ENCODE measurements at places on chromosomes 4 and X.

- DNase-seq, result no peak
Measured at GRCh38 chrX:9127986-9128385, 94.1 kb upstream of the FAM9B start.

- DNase-seq, result no peak
Measured at GRCh38 chr4:119695216-119695615, 66.6 kb upstream of the PDE5A start.

DNA sequence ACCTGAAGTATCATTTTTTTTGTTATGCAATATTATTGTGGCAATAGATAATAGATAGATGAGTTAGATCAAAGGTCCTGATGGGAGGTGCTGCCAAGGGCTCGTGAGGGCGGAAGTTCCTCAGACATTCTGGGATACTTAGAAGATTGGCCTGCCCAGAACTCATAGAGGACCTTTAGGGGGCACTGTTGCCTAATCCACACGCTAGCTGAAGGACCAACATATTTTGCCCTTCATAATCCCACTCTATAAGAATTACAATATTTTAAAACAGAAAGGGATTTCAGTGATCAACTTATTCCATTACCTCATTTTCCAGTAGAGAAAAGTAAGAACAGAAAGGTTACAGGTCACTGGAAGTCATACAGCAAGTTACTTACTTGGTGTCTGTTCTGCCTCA lies 22.9 kb upstream of the COX7B2 start:
- no peak for DNase-seq

GRCh38 chrX:63012574-63012973 lies 338.6 kb downstream of the SPIN4 start:
- no peak for DNase-seq

DNA sequence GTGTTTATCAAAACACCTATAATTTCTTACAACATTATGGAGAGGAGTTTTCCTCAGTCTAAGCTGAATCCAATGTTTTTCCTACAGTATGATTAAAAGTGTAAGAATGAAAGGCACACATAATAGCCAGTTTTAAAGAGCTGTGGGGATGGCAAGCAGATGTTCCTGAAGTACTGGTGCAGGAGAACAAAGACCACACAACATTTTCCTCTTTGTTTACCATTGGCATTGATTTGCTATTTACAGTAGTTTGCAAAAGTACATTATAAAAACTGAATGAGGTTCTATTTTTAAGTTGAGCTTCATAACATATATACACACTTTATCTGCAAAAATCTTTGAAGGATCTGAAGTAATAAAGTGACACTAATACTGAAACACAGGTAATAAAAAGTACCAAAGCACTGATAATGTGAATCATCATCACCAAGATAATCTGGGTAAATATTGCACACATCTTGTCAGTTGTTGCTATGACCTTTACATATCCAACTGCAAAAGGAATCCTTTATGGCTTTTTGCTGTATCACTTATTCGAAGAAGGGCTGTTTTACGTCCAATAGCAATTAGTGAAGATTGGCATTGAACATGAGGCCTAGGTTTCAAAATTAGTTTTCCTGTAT lies 22.5 kb downstream of the TCEAL1 start:
- no peak for DNase-seq

DNA sequence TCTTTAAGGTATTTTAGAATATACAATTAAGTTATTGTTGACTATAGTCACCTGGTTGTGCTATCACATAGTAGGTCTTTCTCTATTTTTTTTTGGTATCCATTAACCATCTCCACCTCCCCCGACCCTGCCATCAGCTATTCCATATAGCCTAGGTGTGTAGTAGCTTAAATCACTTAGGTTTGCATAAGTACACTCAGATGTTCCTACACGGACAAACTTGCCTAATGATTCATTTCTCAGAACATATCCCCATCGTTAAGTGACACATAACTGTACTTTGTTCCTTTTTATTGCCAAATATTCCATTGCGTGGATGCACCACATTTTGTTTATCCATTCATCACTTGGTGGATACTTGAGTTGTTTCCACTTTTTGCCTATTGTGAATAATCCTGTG lies 67.9 kb downstream of the SLAIN2 start:
- DNase-seq, result no peak

GRCh38 chrX:18353931-18354368 lies 538 bp downstream of the SCML2 start:
- DNase-seq, result no peak

DNA sequence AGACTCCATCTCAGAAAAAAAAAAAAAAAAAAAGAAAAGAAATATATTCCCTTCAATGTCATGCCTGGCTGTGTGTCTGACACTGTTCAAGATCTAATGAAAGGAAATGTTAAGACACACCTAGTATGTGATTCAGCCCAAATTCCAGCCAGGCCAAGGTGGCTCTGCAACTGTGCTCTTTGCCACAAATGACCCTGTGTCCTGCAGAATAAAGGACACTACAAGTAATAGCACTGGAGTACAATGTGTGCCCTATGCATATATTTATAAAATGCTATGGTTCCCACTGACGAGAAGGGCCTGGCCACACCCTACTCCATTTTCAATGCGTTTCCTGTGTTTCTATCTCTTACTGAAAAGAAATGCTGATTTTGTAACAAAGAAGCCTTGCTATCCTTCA lies 98.0 kb upstream of the SORBS2 start:
- DNase-seq, result no peak

DNA sequence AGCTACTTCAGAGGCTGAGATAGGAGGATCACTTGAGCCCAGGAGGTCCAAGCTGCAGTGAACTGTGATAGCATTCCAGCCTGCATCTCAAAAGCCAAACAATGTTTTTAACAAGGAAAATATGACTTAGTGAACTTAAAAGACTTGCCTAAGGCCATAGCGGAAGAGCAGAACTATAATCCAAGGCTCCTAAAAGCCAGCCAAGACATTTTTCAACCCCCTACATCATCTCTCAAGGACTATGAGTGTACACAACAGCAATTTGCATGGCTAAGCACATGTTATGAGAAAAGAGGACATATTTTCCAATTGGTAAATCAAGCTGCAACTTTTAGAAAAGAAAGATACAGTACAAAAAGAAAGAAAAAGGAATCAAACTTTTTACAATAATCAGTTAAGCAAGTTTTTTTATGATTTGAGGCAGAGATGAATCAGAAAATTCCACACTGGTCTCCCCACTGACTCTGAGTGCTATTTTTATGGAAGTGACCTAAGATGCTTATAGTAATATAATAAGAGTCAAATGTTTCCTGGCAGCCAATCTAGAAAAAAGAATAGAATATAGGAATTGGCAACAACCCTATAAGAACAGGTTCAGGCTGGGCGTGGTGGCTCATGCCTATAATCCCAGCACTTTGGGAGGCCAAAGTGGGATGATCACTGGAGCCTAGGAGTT lies 9.8 kb upstream of the ACOT9 start:
- DNase-seq, result peak; percentile 38

GRCh38 chr4:21954916-21955315 lies 6.3 kb upstream of the KCNIP4 start:
- no peak for DNase-seq

GRCh38 chrX:6849716-6850414 lies 297.6 kb upstream of the STS start:
- DNase-seq, result no peak

DNA sequence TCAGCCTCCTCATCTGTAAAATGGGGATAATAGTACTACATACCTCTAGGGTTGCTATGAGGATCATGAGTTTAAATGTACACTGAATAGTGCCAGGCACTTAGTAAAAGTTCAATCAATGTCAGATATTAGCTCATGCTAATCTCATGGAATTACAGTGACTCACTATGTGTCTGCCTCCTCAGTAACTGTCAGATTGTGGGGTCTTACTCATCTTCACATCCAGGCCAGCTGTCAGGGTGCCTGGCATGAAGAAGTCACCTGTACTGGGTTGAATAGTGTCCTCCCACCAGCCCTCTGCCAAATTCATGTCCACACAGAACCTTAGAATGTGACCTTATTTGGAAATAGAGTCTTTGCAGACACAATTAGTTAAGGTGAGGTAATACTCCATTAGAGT lies 54.3 kb upstream of the STIM2 start:
- no peak for DNase-seq

- DNase-seq, result no peak
Measured at GRCh38 chr4:101555341-101555880, 208.1 kb upstream of the PPP3CA start.

- DNase-seq, result no peak
Measured at GRCh38 chr4:68249434-68249833, 3.9 kb upstream of the TMPRSS11B start.

DNA sequence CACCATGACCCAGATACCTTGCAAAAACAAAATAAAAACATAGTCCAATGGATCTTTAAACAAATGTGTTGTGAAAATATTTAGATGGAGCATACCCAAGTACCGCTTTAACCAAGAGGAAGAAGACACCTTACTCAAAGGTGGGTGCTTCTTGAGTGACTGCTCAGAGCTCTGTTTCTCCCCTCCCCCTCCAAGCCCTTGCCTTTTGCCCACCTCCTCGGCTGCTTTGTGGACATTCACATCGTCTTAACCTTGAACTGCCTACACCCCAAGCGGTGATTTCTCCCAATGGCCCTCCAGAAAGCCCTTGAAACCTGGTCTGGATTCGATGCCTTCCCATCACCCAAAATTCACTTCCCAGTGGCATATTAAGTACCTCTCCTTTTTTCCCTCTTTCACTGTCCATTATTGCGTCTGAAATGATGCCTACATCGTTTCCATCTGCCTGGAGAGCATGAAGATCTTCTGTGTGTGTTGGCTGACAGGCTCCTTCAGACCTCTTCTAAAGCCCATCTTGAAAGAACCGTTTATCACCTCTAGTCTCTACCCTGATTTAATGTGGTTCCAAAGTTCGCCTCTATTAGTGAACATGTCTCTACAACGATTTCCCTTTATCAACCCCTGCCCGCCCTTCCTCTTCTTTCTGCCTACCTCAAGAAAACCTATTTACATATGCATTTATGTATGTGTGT lies 968 bp downstream of the GPRIN3 start:
- no peak for DNase-seq

- DNase-seq, result no peak
Measured at GRCh38 chr4:20166544-20166943, 85.2 kb upstream of the SLIT2 start.

GRCh38 chr4:18052158-18052557 lies 30.6 kb upstream of the LCORL start:
- no peak for DNase-seq

GRCh38 chr4:752196-752861 lies 46.7 kb downstream of the PCGF3 start:
- DNase-seq, result no peak

DNA sequence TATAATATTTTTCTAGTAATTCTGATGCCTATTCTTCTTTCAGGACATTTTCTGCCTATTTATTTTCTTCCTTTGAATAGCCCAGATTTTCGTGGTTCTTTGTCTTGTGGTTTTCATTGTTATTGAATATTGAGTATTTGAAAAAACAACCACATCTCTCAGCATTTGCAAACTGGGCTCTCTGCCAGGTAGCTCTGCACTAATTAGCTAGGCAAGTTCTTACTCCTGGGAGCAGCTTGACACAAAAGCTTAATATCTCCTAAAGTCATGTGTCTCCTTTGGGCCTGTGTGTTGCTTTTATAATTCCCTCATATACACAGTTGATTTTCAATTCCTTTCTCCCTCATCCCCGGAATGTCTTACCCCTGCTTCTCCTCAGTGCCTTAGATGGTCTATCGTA lies 413.5 kb upstream of the GRIA3 start:
- DNase-seq, result no peak

- no peak for DNase-seq
Measured at GRCh38 chrX:134184936-134185335, 52.0 kb upstream of the CCDC160 start.

DNA sequence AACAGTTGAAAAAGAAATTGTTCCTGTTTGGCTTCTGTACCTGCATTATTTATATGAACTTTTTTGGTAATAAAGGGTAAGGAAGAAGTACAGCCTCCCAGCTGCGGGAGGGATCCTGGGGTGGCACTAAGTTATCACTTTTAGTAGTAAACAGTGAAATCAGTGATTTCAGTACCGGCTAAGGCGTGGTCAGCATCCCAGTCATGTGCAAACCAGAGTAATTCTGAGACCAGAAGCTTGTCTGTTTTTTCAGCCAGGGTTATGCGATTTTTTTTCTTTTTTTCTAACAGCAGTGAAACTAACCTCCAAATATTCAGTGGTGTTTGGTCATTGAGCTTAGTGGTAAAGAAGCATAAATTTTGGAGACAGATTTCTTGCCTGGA lies 3.3 kb downstream of the EGF start:
- DNase-seq, result no peak

- no peak for DNase-seq
Measured at GRCh38 chrX:144918936-144919335, 328.4 kb upstream of the SPANXN1 start.

DNA sequence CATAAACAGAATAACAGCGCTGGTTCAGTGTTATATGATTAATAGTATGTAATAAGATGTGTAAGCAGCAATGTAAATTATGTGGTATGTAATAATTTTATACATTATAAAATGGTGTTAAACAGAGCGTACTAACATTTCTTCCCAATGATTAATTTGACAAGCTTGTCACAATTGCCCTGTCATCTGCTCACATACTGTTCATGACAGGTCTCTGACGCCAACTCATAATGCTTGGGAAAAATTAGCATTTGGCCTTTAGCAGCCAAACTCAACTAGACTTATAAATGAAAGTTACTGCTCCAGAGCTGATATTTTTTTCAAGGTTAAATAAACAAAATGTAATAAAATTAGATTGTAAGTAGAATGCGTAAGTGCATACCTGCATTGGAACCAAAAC lies 246.8 kb downstream of the TRAM1L1 start:
- DNase-seq, result no peak

DNA sequence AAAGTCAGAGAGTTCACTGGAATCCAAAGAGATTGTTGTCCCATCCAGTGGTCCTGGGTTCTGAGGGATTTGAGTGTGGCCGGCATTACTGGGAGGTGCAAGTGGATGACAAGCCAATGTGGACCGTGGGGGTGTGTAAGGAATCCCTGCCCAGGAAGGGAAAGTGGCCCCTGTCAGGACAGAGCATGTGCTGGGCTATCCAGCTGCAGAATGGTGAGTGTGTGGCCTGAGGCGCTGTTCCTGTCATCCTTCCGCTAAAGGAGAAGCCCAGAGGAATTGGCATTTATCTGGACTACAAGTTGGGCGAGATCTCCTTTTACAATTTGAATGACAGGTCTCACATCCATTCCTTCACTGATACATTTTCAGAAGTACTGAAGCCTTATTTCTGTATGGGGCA lies 20.4 kb upstream of the TRIM60 start:
- no peak for DNase-seq

DNA sequence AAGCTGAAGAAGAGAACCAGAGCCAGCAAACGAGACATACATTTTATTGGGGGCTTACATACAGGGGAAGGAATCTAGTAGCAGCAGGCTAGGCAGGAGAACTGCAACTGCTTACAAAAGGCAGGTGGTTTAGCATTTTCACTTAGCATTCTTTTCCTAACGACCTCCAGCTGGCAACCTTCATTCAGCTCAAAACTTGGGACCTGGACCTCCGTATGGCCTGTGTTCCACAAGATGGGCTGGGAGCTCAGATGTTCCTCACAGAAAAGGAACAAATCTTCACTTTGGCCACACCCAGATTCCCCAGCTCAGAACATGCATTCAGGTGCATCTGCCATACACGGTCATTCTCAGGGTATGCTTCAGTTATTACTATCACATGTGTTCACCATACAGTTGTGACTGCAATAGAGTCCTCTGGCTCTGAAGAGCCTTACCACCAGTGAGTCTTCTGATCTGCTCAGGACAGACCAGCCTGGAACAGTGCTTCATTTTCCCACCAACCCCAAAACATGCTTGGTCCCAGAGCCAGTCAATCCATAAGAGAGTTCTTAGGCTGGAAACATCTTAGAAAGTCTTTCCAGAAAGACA lies 29.6 kb upstream of the AP1AR start:
- no peak for DNase-seq

Measured in non-pigmented ciliary epithelial cell (primary cell).